Type B pancreatic cell (in vitro differentiated cells): ENCODE measurements at places on chromosomes 1 and 21. TPM values are rescaled to one million over a fixed set of nuclear protein-coding genes. Genes with fewer than 3 reads are reported as not detected.

DNA sequence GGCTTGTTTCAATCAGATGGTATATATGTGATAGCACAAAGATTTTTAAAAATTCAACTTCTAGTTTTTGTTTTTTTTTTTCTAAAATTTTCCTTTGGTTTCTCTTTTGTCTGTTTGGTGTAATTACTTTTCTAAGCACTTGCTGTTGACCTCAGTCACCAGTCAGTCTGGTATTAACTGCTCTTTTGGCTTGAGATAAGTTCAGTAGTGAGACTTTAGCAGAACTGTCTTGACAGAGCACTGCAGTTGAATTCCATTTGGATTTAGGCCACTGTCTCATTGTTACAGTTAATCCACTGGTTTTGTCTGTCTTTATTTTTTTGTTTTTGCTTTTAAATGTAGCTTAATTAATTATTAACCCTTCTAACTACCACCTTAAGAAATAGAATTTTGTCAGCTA, 36.2 kb downstream of the OSBPL9 start:
- DNase-seq = no peak
- H3K4me1 ChIP-seq = peaks cover 25% of the 10 kb centered on the region
- H3K36me3 ChIP-seq = peaks cover 8% of the 10 kb centered on the region
- no peak overlapping the region for H3K27ac ChIP-seq
- H3K27me3 ChIP-seq = no peaks in the 10 kb centered on the region

DNA sequence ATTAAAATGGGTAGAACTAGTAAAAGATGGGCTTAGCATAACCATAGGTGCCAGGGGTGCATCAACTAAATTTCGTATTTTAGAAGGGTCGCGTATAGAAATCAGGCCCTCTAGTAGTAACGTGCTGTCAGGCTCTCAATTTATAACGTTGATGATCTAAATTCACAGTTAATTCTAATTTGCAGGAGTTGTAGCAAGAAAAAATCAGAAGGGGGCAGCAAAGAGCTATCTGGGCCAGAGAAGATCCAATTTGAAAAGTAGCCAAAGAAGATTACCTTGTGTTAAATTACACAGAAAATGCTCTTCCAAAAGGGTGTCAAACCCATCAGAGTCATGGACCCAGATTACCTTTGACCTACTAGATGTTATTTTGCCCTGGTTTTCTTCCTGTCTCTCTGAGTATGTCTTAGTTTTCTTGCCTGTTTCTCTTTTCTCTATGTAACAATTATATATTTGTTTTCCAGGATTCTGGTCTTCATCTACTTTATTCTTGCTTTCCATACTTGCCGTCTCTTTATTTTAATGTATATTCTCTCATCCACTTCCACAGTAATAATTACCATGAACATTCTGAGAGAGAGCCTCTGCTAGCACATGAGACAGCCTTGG, 1030.9 kb downstream of the AMY1C start:
- H3K4me3 ChIP-seq = no peak overlapping the region
- H3K27ac ChIP-seq = no peak overlapping the region
- DNase-seq = no peak
- peaks cover 4% of the 10 kb centered on the region for H3K27me3 ChIP-seq
- H3K36me3 ChIP-seq = no peaks in the 10 kb centered on the region

GRCh38 chr21:31140676-31141075, 102.4 kb upstream of the KRTAP19-8 start:
- peaks cover 14% of the 10 kb centered on the region for H3K36me3 ChIP-seq
- H3K4me3 ChIP-seq = no peak overlapping the region
- H3K4me1 ChIP-seq = peaks cover 25% of the 10 kb centered on the region
- no peak for DNase-seq
- H3K27ac ChIP-seq = no peak overlapping the region

The RNPC3 gene
- total RNA-seq = 20.0 and 20.5 TPM in 2 replicates

The OR2L13 gene
- not detected in 2 replicates for total RNA-seq

DNA sequence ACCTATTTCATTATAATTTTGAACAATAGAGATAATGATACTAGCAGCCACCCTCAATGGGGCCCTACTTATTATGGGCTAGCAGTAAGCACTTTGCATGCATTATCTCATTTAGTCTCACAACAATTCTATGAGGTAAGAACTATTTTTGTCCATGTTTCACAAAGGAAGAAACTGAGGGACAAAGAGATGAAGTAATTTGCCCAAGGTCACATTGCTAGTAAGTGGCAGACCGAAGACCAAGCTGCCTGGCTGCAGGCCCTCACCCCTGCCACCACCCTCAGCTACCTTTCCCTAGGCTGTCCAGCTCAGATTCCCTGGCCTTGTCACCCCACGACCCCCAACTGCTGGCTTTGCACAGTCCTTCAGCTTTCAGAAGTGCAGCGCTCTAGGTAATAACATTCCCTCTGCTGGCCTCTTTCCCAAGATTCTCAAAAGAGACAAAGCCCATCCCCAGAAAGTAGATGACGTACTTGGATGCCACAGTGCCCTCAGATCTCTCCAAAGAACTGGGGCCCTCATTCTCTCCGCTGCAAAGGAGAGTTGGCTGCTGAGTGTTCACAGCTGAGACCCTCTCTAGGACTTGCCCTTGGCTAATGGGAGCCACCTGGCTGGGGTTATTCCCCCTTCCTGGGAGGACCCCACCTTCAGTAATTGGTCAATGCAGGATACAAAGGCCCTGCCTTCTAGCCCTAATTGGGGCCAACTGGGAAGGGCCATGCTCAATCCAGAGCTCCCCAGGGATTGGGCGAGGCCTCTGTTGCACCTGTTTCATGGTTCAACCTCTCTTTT, 39.5 kb downstream of the IRF2BP2 start:
- no peaks in the 10 kb centered on the region for H3K36me3 ChIP-seq
- no peak overlapping the region for H3K4me3 ChIP-seq
- peaks cover 27% of the 10 kb centered on the region for H3K4me1 ChIP-seq
- H3K27ac ChIP-seq = no peak overlapping the region
- peak; percentile 44 for DNase-seq
